Non-pigmented ciliary epithelial cell (primary cell): ENCODE measurements at places on chromosomes 2 and 18.
A peak's percentile ranks its signal among the peaks of the same experiment; 100 is the strongest.

DNA sequence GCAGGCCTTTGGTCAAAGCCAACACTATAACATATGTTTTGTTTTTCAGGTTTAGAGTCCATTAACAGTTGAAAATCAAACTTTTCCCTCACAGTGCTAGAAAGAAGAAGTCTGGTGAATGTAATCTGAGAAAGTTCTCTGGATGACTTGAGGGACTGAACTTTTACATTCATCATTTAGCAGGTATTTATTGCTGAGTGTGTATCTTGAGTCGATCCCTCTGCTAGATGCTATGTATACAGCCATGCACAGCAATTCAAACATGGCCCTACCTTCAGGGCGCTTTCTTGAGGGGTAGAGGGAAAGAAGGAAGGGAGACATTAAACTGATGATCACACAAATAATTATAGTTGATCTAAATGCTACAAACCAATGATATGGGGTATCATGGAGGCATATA, 89.6 kb downstream of the CLHC1 start:
- no peak for DNase-seq

DNA sequence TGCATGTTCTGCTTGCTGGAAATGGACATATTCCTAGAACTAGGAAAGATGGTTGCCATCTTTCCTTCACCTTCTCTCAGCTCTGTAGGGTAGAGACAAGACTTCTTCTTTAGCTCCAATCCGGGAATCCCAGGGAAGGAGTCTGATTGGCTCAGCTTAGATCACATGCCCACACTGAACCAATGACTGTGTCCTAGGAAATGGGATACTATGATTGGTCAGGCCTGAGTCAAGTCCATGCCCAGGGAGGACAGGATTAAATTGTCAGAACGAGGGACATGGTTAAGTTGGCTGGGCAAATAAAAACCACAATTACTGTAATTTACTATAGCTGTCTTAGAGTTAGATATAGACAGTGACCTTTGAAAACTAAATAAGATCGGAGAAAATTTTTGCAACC, 31.4 kb downstream of the SEMA4F start:
- no peak for DNase-seq

DNA sequence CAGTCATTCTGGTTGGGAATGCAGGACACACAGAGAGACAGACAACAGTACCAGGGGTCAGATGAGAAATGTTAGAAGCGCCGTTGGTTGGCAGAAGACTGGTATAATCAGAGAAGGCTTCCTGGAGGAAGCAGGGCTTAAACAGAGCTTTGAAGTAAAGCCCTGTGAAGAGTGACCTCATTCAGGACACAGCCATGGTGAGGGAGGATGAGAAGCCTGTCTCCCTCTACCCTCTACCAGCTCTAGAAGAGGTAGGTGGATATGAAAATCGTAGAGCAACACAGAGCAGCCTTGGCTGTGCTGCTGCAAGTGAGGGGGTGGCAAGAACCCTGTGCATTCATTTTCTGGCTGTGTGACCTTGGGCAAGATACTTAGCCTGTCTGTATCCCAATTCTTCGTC, 14.2 kb downstream of the TET3 start:
- no peak for DNase-seq

GRCh38 chr2:232183279-232183678, 195.3 kb upstream of the ALPP start:
- no peak for DNase-seq

- no peak for DNase-seq
Measured at GRCh38 chr2:163351143-163351542, 384.7 kb downstream of the FIGN start.

GRCh38 chr2:138827426-138828054, 47.4 kb upstream of the NXPH2 start:
- peak; percentile 31 for DNase-seq

DNA sequence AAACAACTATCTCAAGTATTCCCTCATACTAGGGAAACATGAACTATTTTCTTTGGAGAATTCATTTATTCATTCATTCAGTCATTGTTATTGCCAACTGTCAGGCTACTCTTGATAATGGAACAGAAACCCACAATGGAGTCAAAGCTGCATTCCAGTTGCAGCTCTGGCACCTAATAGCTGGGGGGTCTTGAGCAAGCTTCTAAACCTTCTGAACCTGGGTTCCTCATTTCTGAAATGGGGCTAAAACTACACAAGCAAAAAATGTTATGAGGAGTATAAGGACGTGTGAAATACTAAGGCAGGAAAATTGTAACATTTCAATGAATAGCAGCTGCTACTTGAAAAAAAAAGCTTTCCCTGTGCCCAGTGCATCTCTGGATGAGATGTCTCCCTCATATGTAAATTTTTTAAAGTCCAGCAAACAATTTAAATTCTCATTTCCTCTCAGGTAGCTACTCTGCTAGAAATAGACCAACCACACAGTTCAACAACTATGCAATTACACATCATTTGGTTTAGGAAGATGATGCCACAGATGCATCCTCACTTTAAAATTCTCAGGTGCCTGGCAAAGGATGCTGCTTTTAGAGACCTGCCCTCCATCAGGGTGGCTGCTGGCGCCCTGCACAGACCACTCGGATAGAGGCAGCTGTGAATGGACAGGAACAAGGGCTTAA, 38.5 kb downstream of the SPRED2 start:
- DNase-seq = no peak

DNA sequence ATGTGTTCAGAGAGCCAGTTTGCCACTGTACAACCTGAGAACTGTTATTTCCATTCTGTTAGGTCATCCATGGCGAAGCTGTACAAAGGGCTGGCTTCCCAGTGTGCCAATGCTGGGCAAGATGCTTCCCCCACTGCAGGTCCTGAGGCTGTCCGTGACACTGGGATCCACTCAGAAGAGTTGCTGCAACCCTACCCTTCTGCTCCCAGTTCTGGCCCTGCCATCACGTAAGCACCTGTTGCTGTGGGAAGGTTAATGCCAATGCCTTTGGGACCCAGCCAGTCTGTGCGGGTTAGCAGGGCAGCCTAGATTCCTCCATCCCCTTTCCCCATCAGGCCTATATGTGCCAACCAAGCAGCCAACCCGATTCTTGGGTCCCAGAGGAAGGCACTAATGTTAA, 68.3 kb downstream of the ARHGEF33 start:
- no peak for DNase-seq

DNA sequence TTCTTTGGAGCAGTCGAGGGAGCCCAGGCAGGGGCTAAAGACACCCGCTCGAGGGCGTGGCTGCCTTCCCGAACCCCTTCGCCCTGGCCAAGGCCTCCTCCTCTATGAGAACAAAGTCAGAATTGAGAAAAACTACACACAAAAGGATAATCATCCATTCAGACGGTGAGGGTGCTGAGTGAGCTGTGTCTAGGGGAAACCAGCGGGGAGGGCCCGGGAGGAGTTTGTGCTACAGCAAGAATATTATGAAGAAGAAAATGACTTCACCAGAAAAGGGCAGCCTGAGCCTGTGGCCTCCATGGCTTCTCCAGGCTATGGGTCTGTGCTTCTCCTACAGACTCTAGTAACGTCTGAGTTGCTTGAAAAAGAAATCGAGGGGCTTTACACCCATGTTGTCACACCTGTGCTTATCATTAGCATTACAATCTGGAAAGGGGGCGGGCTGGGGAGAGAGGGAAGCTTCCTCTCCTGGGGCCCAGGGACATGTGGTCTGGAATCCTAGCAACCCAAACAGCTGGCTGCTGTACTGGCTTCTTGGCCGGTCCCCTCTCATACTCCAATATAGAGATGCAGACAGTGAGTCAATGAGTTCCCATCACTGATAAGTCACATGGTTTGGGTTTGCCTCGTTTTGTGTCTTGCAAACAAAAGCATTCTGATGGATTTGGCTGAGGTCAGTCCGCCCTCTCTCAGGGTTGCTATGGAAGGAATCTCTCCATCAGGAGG, 52.0 kb upstream of the ARL4C start:
- no peak for DNase-seq

GRCh38 chr2:120225549-120226065, 2.4 kb upstream of the TMEM185B start:
- no peak for DNase-seq

DNA sequence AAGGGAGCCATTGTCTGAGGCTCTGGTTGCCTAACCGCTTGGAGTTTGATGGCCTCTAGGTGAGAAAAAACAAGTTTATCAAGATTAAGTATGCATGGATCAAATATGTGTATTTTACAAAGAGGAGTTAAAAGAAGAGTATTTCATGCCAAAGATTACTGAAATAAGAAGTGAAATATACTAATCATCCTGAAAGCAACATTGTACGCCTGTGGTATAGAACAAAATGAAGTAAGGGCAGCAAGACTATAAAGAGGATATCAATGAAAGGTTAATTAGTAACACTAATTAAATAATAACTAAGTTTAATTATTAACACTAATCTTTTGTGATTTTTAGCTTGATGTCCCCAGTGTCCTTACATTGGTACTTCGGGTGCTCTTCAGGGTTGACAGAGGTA, 276.7 kb downstream of the CALCRL start:
- DNase-seq = no peak

- no peak for DNase-seq
Measured at GRCh38 chr2:12066986-12067385, 320.6 kb downstream of the LPIN1 start.

- no peak for DNase-seq
Measured at GRCh38 chr2:85076618-85077274, 56.4 kb upstream of the TCF7L1 start.

GRCh38 chr2:241592126-241592845, 33.7 kb downstream of the BOK start:
- no peak for DNase-seq

- DNase-seq = no peak
Measured at GRCh38 chr2:9207641-9208311, 1.2 kb downstream of the ASAP2 start.

DNA sequence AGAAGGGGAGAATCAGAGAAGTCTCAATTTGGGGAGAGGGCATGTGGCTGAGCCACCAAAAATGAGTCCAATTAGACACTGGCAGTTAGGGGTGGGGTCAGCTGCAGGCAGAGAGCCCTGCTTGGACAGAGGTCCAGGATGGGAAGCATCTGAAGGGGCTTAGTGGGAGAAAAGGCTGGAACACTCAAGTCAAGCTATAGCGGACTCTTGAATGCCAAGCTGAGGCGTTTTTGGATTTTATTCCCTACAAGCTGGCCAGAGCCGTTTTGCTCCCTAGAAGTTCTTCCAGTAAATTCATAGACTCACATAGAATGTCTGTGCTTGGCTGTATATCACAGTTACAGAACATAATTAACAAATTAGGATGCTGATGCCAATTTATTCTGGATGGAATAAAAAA, 172.8 kb downstream of the ACOXL start:
- DNase-seq = no peak

GRCh38 chr18:77544792-77545191, 295.1 kb downstream of the GALR1 start:
- no peak for DNase-seq

DNA sequence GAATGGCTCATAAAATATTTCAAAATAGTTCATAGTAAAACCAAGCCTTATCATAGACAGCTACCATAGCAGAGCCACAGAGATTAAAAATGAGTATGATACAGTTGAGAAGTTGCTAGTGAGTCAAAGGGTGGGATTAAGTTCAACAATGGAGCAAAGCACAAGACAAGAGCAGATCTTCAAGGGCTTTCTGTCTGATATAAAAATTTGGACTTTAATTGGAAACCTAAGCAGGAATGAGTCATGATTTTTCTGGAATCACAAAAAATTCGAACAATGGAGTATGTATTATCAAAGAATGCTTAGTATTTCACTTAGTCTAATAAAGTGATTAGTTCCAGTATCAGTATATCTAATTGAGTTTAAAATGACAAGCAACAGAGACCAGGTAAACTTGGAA, 487.3 kb upstream of the NETO1 start:
- no peak for DNase-seq

DNA sequence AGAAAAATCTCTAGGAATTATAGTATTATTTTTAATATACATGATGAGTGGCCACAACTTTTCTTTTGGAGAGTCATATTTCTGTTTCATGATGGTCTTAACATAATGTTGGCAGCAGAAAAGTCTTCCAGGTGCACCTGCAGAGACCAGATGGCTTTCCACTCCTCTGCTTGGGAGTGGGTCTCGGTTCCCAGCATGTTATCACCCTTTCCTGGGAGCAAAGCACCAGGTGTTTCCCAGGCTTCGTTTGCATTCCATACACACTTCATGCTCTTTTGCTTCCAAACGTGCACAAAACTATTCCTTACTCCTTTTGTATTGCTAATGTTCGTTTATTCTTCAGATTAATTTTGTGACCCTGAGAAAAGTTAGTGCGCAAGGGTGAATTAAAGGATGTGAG, 305.2 kb downstream of the CDH2 start:
- no peak for DNase-seq

GRCh38 chr2:146721486-146721885, 1123.3 kb upstream of the ACVR2A start:
- no peak for DNase-seq

DNA sequence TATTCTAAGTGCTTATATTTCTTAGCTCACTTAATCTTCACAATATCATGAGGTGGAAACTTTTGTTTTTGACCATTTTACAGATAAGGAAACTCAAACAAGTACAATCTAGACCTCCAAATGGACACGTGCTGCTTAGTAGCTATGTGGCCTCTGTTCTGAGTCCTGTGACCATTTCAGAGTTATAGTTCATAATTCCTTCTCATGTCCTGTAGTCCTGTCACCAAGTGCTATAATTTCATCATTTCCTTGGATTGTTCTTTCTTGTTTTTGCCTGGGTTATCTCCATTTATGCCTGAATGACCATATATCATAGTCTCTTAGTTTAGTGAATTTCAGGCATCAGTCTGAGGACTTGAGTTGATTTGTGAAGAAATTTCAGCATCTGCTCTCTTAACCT, 91.7 kb downstream of the NUP35 start:
- DNase-seq = no peak

GRCh38 chr18:37138456-37138855, 309.5 kb downstream of the KIAA1328 start:
- DNase-seq = no peak

GRCh38 chr2:151049746-151050145, 211.9 kb downstream of the RBM43 start:
- no peak for DNase-seq

DNA sequence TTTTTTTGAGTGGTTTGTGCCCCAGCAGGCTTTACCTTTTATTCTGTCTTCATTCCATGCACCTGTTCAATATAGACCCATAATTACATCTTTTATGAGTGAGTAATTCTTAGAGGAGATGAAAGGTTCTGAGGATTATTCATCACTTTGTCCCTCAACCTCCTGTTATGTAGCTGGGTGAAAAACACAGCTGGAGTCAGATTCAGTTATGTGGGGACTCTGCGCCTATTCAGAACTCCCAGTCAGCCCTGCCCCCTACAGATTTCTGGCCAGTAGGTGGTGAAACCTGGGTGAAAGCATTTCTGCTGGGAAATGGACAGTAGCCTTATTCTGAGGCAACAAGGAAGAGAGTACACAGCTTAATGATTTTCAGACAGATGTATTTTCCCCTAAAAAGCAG, 107.8 kb downstream of the MGAT5 start:
- no peak for DNase-seq
